ENCODE measurements at places on chromosomes 5 and 9.

DNA sequence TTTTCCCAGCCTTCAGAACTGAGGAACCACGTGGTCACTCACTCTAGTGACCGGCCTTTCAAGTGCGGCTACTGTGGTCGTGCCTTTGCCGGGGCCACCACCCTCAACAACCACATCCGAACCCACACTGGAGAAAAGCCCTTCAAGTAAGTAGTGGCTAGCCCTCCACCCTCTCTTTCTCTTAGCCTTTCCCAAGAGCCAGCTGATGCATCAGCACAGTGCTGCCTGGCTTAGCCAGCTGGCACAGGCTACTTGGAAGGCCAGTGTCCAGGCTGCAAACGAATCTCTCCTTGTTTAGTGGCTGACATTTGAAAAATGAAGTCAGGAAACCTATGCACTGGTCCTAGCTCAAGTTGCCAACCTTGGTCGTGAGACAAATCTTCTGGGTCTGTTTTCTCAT lies 91.1 kb downstream of the PRDM6 start:
- no peak for DNase-seq

DNA sequence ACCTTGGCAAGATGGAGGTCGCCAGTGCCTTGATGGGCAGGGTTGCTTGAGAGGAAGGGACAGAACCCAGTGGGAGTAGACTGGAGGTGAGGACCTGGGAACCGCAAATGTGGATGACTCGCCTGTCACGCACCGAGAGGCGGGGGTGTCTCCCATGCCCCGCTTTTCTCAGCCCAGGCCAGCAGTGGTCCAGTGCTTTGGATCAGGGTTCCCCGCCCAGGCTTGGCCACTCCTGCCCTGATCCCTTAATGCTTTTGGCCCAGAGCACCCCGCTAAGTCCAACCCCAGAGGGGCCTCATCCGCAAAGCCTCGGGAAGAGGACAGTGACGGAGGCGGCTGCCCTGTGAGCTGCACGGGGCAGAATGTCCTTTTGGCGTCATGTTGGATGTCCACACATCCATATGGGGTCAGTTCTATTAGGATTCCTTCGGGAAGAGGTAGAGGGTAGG lies 2.4 kb downstream of the MRPS2 start:
- DNase-seq, result no peak

DNA sequence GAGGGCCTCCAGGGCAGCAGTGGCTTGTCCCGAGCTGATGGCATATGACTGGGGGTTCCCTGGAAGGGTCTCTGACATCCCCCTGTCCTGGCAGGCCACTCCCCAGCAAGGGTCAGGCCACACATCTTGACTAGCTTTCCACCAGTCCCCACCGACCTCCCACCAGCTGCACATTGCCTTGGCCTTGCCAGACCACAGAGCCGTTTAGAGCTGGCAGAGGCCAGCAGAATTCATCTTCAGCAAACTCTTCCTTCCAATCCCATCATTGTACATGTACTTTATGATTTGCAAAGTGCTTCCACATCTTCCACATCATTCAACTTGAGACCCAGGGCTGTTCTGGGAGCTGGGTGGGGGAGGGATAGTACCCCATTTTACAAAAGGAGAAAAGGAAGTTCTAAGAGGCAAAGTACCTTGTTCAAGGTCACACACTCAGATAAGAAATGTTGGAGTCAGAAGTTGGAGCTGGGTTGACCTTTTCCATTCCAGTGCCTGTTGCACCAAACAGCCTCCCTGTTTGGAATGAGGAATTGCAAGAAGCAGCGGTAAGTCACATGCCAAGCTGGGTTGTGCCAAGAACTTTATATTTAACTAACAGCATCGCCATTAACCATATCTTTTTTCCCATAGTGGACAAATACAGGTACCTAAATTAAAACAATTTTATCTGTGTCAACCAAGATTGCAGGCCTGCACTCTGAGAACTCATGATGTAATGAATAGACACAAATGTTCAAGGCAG lies 25.8 kb upstream of the COL15A1 start:
- DNase-seq, result no peak

DNA sequence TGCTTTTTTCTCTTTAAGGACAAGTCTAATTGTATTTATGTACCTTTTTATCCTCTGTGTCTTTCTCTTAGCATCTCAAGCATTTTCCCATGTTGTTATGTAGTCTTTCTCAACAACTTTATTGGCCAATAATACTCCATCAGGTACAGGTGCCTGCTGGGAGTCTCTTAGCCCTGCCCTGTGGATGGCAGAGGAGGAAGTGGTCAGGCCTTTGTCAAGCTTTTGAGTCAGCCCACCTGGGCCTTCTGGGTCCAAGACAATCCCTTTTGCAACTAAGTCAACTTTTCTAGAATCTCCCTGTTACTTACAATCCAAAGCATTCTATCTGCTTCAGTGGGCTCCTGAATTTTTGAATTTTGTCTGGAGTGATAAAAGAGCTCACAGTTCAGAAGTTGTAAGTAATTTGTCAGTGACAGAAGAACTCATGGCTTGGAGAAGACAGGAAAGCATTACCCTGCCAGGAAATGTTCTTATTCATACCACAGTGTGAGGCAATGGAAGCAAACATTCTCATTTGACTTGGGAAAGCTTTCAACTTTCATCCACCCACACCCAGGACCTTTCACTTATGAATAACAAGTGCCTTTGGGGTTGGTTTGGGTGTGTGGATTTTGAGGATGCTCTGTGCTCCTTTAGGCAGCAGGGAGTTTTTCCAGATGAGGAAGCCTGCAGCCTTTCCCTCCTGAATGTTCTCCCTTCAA lies 200.0 kb upstream of the S1PR3 start:
- DNase-seq, result no peak

- no peak for DNase-seq
These were observed 15.0 kb downstream of the ZSWIM6 start for GRCh38 chr5:61347080-61347479.

GRCh38 chr5:14668181-14668591 lies 3.7 kb downstream of the OTULIN start:
- DNase-seq, result peak; percentile 37

DNA sequence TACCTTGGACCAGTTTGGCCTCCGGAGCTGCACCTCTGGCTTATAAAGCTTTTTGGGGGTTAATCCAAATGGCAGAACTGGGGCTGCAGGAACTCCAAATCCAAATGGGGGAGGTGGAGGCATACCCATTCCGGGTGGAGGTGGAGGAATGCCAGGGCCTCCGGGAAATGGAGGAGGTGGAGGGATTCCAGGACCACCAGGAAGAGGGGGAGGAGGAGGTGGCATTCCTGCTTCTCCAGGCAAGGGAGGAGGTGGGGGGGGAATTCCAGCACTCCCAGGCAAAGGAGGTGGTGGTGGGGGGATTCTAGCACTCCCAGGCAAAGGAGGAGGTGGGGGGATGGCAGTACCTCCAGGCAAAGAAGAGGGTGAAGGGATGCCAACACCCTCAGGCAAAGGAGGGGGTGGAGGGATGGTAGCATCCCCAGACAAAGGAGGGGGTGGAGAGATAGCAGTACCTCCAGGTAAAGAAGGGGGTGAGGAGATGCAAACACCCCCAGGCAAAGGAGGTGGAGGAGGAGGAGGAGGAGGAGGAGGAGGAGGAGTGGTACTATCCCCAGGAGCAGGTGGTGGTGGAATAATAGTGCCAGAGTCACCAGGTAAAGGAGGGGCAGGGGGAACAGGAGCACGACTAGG lies 45.2 kb downstream of the DIAPH1 start:
- no peak for DNase-seq

DNA sequence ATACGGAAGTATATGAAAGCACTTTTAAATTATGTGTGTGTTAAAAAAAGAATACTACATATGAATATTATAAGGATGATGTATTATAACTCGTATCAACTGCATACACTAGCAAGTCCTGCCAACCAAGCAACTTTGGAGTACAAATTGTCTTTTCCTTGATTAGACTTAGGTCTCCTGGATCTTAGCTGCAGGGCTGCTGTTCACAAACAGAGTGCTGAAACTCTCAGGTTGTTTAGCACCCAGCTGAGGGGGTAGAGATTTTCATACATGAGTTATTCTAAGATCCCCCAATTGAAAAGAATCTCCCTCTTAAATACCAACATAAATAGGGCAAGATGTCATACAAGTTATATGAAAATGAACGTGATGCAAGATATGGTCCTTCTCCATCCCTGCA lies 149.8 kb upstream of the TNC start:
- DNase-seq, result no peak

GRCh38 chr5:110063640-110064602 lies 374.2 kb downstream of the MAN2A1 start:
- no peak for DNase-seq

DNA sequence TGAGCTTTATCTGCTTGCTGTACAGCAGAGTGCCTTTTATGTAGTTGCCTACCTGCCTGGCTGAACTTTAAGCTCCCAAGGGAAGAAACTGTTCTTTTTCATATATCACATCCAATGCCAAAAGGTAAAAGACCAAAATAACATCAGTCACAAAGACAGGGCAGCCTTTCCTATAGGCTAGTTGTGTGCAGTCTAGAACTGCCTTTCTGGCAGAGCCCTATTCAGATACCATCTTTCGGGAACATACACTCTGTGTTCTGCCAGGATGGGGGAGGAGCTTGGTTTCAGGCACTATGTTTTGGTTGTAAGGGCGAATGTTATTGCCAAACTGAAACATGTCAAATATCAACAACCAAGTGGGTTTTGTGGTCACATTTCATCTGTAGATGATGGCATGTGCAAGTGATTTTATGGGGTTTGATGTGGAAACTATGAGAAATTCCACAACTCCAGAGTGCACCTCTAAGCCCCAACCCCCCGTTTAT lies 314.5 kb downstream of the ADGRV1 start:
- DNase-seq, result no peak

DNA sequence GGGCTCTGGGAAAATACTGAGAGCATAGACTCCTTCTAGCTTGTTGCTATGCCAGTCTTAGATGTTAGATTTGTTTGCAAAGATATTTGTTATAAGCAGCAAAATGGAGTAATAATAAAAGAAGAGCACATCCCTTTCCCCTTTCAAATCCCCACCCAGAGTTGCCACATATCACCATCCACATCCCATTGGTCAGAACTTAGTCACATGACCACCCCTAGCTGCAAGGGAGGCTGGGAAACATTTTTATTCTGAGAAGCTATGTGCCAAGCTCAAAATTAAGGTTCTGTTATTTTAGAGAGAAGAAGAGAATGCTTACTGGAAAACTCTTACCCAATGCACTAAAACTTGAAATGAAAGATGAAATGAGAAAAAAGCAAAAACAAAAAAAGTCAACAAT lies 193.9 kb upstream of the MVB12B start:
- no peak for DNase-seq

DNA sequence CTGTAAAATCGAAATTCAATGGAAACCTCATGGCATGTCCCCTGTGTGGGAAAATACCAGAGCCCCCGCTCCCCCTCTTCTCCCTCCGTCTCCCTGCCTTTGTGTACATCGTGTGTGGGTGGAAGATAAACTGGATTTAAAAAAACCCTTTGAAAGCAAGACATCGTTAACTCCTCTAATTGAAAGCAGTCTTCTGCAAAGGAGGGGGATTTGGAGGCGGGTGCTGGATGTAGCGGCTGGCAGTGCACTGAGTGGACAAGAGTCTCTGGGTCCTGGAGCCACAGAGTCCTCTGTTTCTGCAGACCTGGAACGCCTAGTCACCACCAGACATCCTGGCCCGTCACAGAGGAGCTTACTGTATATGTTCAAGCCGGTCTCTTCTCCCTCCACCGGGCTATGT lies 169.4 kb downstream of the PAPPA start:
- DNase-seq, result no peak

GRCh38 chr5:71586052-71586940 lies 844 bp upstream of the MCCC2 start:
- no peak for DNase-seq

DNA sequence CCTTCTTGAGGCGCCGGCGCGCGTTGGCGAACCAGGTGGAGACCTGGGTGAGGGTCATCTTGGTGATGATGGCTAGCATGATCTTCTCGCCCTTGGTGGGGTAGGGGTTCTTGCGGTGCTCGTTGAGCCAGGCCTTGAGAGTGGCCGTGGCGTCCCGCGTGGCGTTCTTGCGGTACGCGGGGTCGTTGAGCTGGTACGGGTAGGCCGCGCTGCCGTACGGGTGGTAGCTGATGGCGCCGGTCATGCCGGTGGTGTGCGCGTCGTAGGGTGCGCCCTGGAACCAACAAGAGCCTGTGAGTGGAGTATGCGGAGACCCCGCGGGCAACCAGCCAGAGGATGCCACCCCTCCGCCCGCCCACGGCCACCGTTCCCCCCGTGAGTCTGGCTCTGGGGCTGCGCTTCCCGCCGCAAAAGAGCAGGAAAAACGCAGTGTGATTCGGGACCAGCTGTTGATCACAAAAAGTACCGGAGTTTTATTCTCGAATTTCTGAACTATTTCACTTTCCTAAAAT lies 1.9 kb downstream of the IRX2 start:
- DNase-seq, result no peak

DNA sequence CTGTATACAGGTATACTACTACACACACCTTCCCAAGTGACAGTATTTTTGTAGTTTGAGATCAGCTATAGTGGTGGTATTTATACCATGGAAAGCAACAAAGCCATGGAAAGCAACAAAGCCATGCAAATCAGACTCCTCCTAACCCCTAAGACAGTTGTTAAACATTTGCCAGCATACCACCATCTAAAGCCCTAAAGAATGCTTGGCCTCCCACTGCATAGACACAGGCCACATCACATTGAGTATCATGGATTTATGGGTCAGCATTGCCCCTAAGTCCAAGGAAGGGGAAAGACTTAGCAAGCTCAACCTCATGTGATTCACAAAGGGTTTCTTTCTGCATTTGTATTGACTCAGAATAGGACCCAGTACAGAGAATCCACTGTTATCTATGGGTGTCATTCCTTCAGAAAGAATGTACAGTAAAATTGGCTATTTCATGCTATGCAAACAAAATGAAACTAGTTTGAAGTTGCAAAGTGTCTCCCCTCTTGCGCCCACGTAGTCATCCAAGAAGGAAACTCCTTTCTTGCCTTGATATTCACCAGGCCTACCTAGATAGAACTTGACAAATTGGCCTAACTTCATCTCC lies 70.4 kb upstream of the IQGAP2 start:
- no peak for DNase-seq

- no peak for DNase-seq
These were observed 147.4 kb upstream of the LRRTM2 start for GRCh38 chr5:139022528-139022927.

DNA sequence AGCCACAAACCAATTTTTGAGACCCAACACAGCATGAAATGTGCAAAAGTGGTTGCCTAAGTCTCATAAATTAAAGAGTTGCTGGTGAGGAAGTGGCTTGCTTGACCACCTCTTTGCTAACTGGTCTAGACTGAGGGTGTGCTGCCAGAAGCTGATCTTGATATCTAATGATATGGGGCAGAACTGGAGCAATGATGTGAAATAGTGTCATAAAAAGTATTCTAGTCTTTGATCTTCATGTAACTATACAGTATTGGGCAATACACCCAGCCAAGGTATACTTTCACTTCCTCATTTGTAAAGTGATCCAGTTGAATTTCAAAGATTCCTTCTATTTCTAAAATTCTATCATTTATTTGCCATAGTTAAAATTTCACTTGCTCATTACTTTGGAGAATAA lies 5.9 kb upstream of the YTHDC2 start:
- no peak for DNase-seq

- no peak for DNase-seq
These were observed 123.4 kb downstream of the NXNL2 start for GRCh38 chr9:88658311-88658822.
